NCI-H187 treated with DMSO at 0.1 percent for 48 hours (cell line): ENCODE measurements at places on chromosomes 7 and 10.

- no peak for DNase-seq
Measured at GRCh38 chr7:151058781-151059366, 515 bp upstream of the SLC4A2 start.

GRCh38 chr10:130757271-130757670 lies 554.2 kb downstream of the TCERG1L start:
- no peak for DNase-seq

DNA sequence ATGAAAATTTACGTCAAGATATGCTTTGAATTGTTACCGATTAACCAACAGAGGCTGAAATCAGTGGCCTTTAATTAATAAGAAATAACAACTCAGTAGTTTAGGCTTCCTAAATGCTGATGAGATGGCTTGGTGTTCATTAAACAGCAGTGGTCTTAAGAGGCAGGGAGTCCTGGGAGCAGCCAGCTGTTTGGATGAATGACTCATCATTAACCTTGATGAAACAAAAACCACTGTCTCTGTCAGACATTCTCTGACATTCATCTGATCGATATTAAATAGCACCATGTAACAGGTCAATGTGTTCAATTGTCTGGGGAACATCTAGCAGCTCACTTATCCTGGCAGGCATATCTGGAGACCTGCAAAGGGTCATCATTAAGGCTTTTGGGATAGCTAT lies 234.2 kb upstream of the LRRN3 start:
- no peak for DNase-seq

- no peak for DNase-seq
Measured at GRCh38 chr10:14560274-14560673, 214.4 kb downstream of the FAM107B start.

GRCh38 chr7:28613262-28613661 lies 200.9 kb downstream of the CREB5 start:
- no peak for DNase-seq

DNA sequence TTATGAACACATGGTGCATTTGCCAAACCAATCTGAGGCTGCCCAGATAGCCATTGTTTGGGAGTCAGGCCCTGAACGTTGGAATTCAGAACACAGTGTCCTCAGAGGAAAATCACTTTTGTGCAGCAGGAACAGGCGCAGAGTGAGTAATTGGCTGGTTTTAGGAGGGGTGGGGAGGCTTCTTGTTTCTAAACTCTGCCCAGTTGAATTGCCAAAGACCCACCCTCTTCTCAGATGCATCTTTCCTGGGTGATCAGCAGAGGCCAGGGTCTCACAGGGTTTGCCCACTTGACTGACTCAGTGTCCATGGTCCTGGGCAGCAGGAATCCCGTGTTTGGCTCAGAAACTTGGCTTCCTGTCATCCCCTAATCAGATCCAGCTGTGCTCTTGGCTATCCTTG lies 24.3 kb downstream of the PRLHR start:
- no peak for DNase-seq

- no peak for DNase-seq
Measured at GRCh38 chr10:68088740-68089139, 13.7 kb upstream of the HERC4 start.

GRCh38 chr7:84900215-84900614 lies 286.6 kb downstream of the SEMA3D start:
- no peak for DNase-seq
